ENCODE measurements at places on chromosomes 11 and 22.

GRCh38 chr22:44428941-44429830 is 68.8 kb downstream of the RTL6 start:
- no peak for DNase-seq

DNA sequence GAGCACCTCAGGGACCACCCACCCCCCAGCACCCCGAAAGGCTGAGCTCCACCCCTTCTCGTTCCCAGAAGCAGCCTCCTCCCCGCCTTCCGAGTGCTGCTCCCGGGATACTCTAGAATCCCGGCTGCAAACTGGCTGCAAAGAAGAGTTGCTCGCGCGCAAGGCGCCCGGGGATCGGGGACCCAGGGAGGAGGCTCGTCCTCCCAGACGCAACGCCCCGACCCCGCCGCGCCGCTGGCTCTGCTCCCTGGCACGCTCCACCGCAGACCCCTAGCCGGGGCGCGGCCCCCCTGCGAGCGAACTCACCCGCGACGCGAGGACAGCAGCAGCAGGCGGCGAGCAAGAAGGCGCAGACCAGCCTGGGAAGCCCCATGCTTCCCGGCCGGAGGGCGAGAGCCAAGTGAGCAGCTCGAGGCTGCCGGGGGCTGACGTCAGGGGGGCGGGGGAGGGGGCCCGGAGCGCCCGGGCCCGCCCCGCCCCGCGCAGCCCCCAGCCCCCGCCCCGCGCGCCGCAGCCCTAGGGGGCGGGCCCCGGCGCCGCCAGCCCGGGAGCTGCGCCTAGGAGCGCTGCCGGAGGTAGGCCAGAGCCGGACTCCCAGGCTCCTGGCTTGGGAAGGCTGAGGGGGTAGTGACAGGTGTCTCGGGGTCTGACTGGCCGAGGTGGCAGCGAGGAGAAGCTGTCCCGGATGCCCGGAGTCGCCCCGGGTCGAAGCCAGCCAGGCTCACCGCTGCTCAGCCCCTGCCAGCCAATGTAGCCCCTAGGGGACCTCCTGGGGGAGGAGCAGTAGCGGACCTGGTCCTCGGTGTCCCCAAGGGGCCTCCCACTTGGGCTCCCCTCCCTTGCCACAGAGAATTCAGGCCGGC is at the start of gene MCAM:
MCAM (minus strand) TSS at position 402 of the 863 bp plus-strand sequence; CDS start at position 373, 29 bp downstream.
- no peak for DNase-seq

- DNase-seq = no peak
These were observed 66.7 kb upstream of the LMO1 start for GRCh38 chr11:8330404-8330803.

GRCh38 chr22:26648011-26648497 is 9.3 kb upstream of the MIAT start:
- DNase-seq = no peak

- peak; percentile 77 for DNase-seq
These were observed at the start of gene UEVLD for GRCh38 chr11:18588297-18589252. UEVLD (minus strand) TSS chr11:18588734; CDS start chr11:18588654, 80 bp downstream.

DNA sequence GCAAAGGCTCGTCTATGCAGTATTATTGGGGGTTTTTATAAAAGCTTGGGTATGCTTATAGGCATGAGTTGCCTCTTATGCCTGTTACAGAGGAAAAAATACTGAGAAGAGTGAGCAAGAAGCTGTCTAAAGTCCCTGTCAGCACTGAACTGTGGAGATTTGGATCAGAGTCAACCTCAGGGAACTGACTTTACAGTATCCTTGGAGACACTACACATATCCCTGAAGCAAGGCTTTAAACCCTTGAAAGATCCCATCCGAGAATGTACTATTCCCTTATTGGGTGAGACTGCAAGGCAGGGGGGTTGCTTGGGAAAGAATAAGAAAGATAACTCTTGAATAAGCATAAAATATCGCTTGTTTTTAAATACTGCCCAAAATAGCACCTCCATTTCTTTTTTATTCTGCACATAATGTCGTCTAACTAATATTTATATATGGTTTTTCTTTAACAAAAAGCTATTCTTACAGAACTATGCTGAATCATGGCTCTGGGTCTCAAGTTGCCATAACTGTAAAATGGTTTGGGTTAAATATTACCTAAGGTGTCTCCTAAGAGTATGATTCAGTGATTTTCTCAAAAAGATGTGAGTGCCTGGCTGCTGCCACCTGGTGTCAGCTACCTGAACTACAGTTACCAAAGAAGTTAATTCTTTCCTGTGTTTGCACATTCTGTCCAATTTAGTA is 1062.8 kb downstream of the DLG2 start:
- no peak for DNase-seq

DNA sequence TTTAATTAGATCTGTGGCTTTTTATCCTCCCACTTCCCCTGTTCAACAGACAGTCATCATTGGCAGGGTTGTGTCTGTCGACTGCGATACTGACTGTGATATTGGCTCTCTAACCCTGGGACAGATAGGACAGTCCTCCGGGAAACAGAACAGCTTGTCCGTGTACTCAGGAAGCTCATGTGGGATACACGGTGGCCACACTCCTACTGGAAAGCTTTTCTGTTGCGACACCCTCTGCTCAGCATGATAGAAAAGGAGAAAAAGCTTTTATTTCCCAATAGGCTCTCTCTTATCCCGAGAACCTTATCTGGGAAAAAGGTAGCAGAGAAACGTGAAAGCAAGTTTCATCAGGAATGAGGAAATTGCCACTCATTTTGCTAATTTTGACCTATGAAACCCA is 60.4 kb upstream of the HSPA8 start:
- DNase-seq = no peak

GRCh38 chr11:26914968-26915367 is 78.9 kb upstream of the FIBIN start:
- DNase-seq = no peak

DNA sequence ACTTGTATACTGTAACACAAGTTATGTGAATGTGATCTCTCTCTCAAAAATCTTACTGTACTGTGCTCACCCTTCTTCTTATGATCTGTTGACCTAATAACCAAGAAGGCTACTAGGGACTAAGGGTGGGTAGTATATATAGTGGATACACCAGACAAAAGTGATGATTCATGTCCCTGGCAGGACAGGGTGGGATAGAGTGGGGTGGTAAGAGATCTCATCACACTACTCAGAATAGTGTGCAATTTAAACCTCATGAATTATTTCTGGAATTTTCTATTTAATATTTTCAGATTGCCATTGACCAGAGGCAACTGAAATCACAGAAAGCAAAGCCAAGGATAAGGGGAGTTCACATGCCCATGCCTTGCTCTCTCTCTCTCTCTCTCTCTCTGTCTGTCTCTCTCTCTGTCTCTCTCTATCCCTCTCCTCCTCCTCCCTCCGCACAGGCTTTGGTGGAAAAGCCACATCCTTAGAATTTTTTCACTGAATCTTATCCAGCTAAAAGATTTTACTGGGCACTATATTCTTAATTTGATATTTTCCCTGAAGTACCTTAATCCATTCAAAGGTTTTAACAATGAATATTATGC is 12.0 kb upstream of the STK33 start:
- DNase-seq = no peak

DNA sequence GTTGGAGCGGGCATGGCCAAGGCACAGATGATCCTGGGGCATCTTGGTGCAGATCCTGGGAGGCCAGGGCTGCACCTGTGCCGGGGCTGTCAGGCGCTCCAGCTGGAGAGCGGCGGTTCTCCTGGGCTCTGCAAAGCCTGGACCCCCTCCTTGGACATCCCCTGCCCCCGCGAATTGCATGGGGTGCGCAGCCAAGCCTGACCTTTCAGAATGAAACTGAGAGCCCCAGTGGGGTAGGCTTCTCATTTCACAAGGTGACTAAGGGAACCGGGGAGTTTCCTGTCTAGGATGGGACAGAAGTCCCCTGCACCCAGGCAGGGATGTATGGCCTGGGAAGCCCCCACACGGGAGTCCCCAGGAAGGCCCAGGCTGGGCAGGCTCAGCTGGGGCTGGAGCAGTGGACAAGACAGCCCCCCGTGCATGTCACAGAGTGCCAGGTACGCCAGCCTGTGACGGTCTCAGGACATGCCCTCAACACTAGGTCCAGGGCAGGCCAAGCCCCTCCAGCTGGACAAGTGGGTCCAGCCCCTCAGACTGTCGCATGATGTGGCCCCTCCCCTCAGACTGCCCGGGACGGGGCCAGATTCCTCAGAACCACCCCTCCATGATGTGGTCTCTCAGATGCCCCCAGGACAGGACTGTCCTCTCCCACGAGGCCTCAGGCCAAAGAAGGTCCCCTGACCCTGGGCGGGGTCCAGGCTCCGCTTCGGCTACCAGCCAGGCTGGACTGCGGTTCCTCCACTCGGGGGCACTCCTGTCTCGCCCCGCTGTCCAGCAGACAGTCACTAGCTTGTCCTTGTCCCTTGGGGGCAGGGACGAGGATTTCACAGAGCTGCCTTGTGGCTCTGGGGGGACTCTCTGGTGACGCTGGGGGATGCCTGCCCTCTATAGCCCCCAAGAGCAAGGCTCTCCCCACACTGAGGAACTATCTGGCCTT is 2.3 kb downstream of the LSP1 start:
- peak; percentile 33 for DNase-seq

GRCh38 chr11:61883947-61884346 is 7.4 kb downstream of the FADS3 start:
- no peak for DNase-seq

- DNase-seq = peak; percentile 61
These were observed 13.7 kb upstream of the SEC14L3 start for GRCh38 chr22:30485362-30485988.

GRCh38 chr11:4048340-4048739 is 46.3 kb upstream of the RRM1 start:
- no peak for DNase-seq

GRCh38 chr11:75050516-75050915 is 46.2 kb downstream of the OR2AT4 start:
- DNase-seq = no peak

DNA sequence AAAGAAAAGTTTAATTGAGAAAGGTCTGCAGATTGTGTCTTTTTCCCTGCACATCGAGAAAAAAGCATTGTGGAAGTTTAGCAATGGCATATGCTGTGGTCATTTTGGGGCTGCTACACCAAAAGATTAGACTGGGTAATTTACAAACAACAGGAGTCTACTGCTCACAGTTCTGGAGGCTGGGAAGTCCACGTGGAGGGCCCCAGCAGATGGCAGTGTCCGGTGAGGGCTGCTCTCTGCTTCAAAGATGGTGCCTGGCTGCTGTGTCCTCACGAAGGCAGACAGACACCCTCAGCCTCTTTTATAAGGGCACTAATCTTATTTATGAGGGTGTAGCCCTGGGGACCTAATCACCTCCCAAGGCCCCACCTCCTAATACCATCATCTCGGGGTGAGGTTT is 21.1 kb downstream of the PHF21B start:
- no peak for DNase-seq

GRCh38 chr11:125256541-125257189 is 92.1 kb downstream of the PKNOX2 start:
- no peak for DNase-seq

DNA sequence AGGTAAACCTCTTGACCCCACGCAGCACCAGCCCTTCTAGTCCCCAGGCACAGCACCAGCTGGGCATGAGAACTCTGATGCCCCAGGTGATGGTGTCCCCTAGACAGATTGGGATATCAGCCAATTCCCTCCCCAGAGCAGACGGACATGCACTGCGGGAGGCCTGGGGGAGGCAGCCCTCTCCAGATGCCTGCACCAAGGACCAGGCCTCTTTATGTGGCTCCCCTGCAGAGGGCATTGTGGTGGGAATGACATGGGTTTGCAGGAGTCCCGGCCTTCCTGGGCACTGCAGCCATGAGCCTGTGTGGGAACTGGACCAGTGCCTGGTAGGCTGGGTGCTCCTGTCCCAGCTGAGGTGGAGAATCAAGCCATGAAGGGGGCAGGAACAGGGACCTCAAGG is 25.9 kb downstream of the PPM1F start:
- no peak for DNase-seq

GRCh38 chr22:24028533-24028932 is 17.4 kb downstream of the CABIN1 start:
- no peak for DNase-seq
